ENCODE measurements at places on chromosomes 3 and 15. TPM values are rescaled to one million over a fixed set of nuclear protein-coding genes. Genes with fewer than 3 reads are reported as not detected.

DNA sequence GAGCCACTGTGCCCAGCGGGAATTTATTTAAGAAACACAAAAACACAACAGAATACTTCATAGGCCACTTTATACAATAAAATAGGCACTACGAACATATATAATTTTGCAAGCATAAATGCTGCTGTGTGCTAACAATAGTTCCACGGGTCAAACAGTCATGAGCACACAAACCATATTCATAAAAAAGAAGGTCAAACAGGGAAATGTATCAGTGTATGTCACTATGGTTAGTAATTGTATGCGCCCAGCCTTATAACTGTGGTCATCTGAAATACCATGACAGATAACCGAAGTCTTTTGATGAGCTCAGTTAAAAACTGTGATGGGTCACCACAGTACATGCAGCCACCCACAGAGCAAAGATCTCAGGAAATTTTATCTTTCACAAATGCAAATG lies 38.1 kb upstream of the NR2C2 start:
- no peak for DNase-seq

DNA sequence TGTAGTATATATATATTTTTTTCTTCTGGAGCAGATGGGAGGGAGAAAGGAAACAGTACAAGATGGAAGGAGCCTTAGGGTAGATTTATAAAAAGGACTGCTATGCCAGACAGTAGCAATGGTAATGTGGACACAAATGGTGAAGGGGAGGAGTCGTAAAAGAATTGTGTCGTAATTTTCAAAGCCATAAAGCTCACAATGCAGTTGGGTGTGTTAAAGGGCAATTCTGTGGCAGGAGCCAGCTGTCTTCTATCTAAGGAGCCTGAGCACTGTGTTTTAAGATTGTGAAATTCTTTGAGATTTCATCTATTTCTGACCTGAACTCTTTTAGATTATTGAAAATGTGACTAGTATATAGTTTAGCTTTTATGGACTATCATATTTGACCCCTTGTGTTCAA lies 58.9 kb downstream of the CNOT10 start:
- DNase-seq = no peak

GRCh38 chr15:39837454-39837853 lies 54.8 kb upstream of the FSIP1 start:
- DNase-seq = no peak

GRCh38 chr3:118527514-118528044 lies 507.1 kb downstream of the IGSF11 start:
- DNase-seq = no peak

DNA sequence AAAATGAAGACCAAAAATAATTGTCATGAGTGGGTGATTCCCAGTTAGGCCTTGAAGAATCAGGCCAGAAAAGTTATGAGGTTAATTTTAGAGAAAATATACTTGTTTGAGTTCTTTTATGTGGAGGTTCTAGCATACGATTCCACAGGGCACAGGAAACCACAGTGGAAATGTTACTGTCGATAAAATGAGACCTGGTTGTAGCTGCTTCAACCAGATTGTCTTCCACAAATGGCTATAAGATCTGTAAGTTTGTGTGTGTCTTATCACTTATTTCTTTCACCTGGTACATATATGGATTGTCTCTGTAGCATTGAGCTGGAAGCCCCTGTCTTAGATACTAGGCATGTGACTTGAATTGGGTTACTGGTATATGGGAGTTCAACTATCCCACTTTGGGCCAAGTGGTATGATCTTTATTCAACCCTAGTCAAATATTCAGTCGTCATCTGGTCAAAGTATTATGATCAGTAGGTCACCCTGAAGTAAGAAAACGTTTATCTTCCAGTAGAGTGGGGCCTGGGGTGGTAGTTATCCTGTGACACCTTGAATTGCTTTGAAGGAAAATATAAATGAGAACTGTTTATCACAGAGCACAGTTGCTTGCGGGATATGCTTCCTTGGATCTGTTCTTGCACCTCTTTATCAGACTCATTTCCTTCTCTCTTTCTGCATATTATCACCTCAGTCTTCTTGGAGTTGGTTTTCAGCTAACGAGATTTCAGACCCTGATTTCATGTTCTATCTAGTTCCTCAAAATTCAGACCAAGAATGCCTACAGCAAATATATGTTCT lies 21.5 kb upstream of the ZNF609 start:
- DNase-seq = no peak

DNA sequence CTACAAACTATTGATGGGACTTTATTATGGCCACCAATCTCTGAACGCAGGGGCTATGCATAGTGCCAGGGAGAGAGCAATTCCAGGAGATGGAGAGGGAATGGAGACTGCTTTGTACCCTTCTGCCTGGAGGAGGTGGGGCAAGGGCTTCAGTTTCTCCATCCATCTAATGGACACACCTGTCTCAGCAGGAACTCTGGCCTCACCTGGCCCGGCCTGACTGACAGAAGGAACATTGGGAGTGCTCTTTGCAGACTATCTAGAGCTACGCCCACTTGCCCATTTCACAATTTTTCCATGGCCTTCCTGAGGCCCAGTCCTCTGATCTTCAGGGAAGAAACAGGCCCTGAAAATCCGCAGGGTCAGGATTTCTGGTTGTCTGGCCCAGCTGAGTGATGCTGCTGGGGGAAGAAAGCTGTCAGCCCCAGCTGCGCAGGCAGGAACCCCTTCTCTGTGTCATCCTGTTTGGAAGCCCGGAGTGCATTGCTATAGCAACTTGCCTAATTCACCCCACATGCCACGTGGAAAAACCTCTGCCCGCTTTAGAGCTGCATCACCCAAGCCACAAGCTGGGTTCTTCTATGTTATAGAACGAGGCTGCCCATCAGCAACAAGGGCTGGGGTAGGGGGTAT lies 6.4 kb downstream of the ITGA11 start:
- no peak for DNase-seq

- no peak for DNase-seq
Measured at GRCh38 chr3:112741983-112742382, 101.0 kb upstream of the CCDC80 start.

DNA sequence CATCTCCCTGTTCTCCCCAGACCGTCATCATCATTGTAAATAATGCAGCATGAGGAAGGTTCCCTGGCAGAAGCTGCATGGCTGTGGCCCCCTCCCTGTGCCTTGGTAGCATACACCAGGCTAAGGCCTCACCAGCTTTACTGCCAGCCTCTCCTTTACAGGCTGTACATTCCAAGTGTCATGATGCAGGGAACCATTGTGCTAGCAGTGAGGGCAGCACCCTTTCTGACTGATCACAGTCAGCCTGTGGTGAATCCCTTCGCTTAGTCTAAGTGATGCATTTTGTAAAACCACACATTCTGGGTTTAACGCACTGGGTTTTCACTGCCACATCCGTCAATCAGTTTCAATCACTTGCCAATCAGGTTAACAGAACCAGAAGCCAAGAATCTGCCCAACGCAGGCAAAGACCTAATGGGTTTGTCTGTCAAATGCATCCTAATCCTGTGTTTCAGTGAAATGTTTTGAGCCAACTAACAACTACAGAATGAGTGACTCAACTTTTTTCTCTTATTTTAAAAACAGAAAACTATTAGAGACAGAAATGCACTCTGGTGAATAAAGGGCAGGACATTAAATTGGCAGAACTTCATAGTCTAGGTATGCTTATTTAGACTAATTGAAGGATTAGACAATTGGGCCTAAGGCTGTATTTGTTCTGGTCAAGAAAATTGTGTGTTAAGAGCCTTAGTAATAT lies 225.9 kb upstream of the DPH6 start:
- DNase-seq = no peak

DNA sequence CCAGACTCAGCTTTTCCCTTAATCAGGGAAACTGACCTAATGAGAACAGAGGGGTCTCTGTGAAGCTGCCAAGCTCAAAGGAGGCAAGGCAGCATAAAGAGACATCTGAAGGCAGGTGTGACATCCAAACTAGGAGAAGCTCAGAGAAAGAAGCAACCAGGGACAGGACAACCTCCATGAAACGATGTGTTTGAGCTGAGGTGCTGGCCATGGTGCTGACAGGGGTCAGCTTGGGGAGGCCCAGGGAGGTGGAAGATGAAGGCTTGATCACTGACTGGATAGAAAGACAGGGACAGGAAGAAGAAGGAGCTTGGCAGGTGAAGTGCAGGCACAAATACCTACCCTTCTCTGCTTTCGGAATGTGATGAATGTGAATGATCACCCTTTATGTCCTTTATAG lies 179.5 kb upstream of the NSMCE3 start:
- DNase-seq = no peak

- DNase-seq = peak; percentile 12
Measured at GRCh38 chr3:47161983-47162696, 1.8 kb downstream of the SETD2 start.

DNA sequence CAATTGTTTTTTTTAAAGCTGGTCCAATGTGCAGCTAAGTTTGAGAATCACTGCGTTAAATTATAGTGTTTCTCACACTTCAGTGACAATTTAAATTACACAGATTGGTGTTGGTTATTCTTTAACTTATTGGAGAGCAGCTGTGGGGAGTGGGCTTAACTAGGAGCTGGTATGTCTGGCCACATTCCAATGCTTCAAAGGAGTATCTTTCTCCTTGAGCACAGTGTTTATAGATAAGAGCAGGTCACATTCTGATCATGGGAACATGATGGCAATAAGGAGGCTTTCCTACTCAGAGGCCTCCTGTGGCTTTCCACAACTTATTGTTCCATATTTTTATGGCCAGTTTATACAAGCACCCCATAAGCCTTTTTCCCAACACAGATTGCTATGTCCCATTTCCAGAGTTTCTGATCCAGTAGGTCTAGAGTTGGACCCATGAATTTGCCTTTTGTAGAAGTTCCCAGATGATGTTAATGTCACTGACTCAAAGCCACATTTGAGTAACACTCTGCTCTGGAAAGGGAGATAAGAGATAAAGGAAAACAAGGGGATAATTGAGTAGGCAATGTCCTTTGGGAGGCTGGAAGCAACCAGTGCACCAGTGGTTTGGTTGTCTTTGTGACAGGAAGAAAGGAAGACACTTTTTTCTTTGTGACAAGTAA lies 33.0 kb upstream of the PLSCR4 start:
- no peak for DNase-seq

- DNase-seq = no peak
Measured at GRCh38 chr15:97077975-97078374, 747.5 kb downstream of the NR2F2 start.

The EPHB1 gene
- 0.73 TPM for total RNA-seq

The ALPK3 gene
- 8.1 TPM for total RNA-seq

GRCh38 chr3:123289391-123290106 lies 87.8 kb downstream of the SEC22A start:
- peak; percentile 16 for DNase-seq

The PLD1 gene
- total RNA-seq = 25.1 TPM

DNA sequence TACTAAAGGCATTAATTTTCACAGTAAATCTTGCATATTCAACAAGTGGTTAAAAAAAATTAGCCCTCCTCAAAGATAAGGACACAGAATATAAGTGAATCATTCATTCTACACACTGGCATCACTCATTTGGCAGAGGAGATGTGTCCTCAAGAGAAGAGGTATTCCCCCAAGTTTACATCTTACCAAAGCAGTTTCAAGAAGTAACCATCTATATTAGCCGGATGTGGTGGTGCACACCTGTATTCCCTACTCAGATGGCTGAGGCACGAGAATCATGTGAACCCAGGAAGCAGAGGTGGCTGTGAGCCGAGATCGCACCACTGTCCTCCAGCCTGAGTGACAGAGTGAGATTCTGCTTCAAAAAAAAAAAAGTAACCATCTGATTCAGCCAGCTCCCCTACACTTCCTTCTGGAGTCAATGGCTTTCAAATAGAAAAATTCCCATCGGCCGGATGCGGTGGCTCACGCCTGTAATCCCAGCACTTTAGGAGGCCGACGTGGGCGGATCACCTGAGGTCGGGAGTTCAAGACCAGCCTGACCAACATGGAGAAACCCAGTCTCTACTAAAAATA lies 15.4 kb downstream of the RAF1 start:
- no peak for DNase-seq

GRCh38 chr3:135549928-135550494 lies 415.5 kb upstream of the PPP2R3A start:
- no peak for DNase-seq

The EIF5A2 gene
- 3.9 TPM for total RNA-seq

- peak; percentile 46 for DNase-seq
Measured at GRCh38 chr15:65339920-65340319, 35.4 kb downstream of the RNU5B-1 start.

The ADPRH gene
- total RNA-seq = not detected

DNA sequence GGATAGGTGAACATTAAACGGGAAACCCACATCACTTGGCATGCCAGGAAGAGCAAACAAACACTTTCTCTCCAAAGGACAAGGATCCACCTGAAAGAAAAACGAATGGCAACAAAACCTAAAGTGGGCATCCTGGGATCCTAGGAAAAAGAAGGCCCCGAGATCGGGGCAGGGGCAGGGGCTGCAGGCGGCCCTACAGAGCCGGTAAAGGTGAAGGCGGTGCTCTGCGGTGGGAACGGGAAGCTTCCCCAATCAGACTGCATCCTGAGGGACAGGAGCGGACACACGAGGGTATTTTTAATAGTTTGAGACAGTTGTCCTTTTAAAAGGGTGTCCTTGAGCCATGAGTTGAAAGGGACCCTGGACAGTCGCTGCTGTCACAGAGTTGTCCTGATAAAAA lies 24.9 kb upstream of the GABRA5 start:
- DNase-seq = no peak

- no peak for DNase-seq
Measured at GRCh38 chr3:148866261-148866660, 1.2 kb downstream of the CPA3 start.

The UBL7 gene
- total RNA-seq = 12.1 TPM

Data from stomach (tissue), 19 donors.